Activated CD4-positive, CD25-positive, alpha-beta regulatory T cell treated with anti-CD3 and anti-CD28 coated beads, Interleukin-2, amount 50 U/mL, for 16 hours (primary cell): ENCODE measurements at places on chromosomes 1 and 21.

DNA sequence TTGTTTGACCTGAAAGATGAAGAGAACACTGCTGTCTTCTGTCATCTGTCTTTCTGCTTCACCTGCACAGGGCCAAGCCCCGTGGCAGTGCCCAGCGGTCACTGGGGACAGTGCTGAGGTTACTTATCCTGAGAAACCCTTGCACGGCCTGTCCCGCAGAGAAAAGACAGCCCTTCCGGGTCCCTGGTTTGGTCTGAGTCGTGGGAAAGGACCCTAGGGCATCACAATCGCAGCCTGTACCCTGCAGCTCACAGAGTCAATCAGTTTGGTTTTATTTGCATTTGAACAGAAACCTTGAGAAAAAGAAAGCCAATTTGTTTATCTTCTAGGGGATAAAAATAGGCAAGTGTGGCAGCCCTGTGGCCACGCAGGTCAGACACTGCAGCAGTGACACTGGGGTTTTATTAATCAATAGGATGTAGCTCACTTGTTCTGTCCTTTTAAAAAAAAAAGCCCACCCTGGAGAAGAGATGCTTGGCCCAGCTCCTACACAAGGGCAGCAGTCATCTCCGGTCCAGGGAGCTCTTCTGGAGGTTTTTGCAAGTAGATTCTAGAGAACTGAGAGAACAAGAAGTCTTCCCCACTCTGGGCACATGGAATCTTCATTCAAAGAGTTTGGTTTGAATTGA lies 120.0 kb downstream of the PEX14 start:
- DNase-seq = no peak

DNA sequence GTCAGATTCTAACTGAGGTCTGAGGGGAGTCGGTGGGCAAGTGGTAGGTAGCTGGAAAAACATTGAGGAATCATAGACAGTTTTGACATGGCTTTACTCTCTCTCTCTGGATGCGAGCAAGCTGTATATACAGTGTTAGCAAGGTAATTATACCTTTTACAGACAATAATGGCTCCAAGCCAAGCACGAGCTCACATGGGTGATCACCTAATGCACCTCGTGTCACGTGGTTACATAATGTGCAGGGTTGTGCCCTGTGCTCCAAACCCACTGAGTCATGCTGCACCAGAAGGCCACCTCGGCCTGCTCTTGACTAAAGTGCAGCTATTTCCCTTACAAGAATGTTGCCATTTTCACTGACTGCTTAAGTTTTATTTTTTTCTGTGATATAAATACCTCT lies 7.6 kb upstream of the CLCA2 start:
- DNase-seq = no peak

- no peak for DNase-seq
Measured at GRCh38 chr1:31671561-31672201, 27.0 kb upstream of the PEF1 start.

GRCh38 chr1:246039584-246039983 lies 467.5 kb downstream of the SMYD3 start:
- DNase-seq = no peak

GRCh38 chr1:242836423-242836822 lies 311.9 kb upstream of the PLD5 start:
- no peak for DNase-seq

DNA sequence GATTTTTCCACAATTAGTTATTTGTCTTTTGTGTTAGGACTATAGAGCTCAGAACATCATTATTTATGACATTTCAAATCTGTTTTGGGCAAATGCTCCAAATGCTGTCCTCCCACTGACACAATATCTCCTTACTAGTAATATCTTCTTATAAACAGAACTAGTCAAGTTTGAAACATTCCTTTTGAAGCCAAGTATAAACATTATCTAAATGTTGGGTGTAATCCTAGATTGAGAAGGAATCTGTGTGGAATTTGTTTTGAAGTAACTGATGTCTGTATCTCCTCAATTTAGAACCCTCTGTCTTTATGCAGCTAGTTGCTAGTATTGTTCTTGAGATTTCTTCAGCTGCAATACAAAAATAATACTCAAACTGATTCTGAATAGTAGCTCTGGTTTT lies 28.5 kb upstream of the PAXBP1 start:
- no peak for DNase-seq

DNA sequence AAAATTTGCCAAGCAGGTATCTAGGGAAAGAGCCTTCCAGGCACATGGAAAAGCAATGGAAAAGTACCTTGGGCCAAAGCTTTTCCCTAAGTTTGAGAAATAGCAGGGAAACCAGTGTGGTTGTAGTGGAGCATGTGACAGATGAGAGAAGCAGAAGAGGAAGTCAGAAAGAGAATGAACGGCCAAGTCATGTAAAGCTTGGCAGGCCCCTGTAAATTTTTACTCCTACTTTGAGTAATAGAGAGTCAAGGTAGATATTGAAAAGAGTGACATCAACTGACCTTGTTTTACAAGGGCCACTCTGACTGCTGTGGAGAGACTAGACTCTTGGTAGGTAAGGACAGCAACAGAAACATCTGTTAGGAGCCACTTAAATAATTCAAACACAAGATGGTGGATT lies 180.9 kb upstream of the PRMT6 start:
- no peak for DNase-seq

DNA sequence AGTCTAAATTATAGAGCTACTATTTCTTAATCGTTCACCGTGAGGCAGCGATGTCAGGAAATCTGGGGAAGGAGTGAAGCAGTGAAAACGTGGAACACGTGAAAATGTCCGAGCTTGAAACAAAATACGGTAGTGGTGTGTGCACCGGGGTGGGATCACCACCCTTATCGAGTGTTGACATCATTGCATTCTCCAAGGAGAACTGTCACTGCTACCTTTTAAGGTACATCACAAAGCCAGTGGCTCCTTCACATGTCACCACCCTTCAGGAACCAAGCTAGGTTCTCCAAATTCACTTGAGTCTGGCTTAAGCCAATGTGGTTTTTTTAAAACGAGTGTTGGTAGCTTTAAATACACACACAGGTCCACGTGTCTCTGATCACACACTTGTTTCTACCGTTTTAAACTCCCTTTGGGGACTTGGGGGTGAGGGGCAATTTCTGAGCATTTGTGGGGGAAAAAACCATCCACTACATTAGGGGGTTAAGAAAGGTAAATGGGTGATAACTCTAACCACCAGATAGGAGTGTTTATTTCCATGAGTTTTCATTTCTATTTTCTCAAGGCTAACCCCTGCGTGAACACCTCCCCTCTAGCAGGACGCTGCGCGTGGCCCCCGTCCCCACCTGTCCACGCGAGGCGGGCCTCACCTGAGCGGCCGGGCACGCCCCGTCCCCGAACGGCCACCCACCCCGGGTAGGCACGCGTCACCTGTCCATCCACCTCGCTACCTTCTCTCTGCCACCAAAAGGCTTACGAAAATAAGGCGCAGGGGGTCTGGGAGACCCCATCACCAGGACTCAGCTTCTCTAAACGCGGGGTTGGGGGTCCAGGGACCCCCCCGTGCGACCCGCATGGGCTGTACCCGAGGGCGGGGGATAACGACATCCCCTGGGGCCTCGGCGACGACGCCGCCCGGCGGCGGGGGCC lies 978 bp downstream of the PRDM15 start:
- no peak for DNase-seq

DNA sequence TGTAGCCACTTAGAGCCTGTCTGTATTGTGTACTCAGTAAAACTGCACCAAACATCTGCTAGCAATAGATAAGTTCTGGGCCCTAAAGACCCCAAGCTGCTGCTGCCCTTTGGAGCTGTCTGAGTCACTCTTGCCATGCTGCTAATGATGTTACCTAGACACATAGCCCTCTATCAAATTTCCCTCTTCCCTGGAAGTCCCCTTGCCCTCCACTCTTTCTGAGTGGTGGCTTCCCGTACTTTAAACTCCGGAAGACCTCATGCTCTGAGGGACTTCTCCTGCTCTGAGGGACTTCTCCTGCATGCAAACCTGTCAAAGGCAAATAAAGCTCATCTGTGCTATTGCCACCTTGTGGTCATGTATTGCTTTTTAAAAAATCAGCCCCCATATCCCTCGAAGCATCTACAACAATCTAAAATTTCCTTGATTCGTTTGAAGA lies 34.0 kb downstream of the FH start:
- no peak for DNase-seq

GRCh38 chr1:218850367-218850766 lies 323.3 kb upstream of the LYPLAL1 start:
- no peak for DNase-seq

GRCh38 chr1:41915786-41916571 lies 2.7 kb downstream of the HIVEP3 start:
- DNase-seq = no peak

GRCh38 chr1:189693140-189693539 lies 784.5 kb downstream of the BRINP3 start:
- DNase-seq = no peak

GRCh38 chr21:41848533-41848932 lies 30.6 kb downstream of the PRDM15 start:
- no peak for DNase-seq

DNA sequence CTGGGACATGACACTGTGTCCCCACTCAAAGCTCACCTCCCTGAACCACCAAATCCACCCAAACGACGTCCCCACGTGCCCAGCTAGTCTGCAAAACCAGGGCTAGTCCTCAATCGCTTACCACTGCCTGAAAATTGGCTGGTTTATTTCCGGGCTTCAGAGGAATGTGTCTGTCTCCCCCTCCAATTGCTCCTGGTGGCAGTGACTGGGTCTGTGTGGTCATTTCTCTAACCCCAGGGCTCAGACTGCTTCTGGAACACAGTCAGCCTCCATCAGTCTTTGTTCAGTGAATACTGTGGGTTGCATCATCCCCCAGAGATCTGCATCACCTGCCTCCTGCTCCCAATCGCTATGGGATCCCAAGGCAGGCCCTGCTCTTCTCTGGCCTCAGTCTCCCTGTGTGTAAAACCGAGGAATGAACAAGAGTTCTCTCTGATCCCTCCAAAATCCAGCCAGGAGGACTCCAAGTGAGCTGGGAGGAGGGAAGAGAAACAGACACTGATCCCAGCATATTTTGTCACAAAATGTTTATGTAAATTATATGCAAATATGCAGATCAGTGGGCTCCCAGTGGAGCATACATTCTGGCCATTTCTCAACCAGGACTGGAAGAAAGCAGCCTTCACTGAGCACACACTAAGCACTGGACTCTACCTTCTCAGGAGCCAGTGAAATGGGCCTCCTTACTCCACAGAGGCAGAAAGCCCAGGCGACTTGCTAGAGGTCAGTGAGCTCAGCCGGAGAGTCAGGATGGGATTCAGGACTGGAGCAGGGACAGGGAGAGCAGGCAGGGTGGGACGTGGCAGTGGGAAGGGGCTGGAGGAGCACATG lies 20.9 kb downstream of the SDC3 start:
- no peak for DNase-seq

- no peak for DNase-seq
Measured at GRCh38 chr1:67534627-67535065, 104.4 kb upstream of the SERBP1 start.

- no peak for DNase-seq
Measured at GRCh38 chr1:221695301-221695700, 46.6 kb downstream of the DUSP10 start.

DNA sequence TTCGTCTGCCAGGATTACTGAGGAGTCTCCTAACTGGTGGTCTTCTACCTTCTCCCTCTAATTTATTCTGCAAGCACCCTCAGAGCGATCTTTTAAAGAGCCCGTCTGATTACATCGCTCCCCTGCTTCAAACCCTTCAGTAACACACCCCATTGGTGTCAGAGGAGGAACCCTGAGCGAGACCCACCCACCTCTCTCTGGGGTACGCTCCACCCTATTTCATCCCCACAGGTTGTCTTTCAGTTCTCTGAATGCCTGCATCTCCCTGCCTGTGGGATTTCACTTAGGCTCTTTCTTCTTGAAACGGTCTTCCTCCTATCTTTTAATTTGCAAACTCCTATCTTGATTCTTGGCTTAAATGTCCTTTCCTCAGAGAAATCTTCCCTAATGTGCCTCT lies 39.4 kb downstream of the C1orf21 start:
- no peak for DNase-seq

DNA sequence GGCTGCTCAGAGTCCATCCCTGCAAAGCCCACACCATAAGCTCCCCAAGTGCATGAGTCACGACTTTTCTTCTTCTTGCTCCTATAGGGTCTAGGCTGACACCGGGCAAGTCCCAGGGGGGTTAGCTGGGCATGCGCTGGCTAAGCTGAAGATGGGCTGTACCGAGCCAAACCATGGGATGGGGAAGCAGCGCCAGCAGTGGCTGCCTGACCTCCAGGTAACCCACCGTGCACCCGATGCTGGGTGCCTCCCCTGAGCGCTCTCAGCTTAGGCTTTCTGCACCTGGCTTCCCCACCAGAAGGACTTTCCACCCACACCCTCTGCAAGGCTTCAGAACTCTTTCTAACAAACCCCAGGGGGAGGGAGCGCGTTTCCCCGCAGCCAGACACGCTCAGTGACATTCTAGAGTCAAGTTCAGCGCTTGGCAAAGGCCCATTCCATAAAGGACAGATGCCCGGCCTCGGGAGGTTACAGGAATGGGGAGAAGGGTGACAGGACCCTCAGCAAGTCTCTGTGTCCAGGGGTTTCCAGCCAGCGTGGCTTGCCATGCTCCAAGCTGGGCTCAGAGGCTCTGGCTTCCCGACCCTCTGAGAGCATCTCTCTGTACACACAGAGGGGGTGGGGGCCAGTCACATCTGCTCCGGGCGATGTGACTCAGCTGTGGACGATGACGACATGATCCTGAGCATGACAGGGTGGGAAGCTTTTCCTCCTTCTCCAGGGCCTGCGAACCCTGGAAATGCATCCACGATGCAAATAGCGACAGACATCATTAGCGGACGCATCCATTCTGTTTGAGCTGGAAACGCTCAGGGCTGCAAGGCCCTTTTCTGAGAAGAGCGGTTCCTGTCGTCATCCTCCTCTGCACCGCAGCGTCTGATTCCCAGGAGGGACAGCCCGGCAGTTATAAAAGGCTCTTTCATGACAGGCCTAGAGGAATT lies 107.8 kb downstream of the SIK1 start:
- no peak for DNase-seq

- DNase-seq = no peak
Measured at GRCh38 chr1:7110321-7110720, 325.1 kb downstream of the CAMTA1 start.

GRCh38 chr21:31218830-31219608 lies 125.0 kb downstream of the TIAM1 start:
- DNase-seq = no peak

GRCh38 chr1:223492044-223492443 lies 98.8 kb downstream of the CCDC185 start:
- no peak for DNase-seq
